ENCODE measurements at places on chromosomes 6 and 20.

DNA sequence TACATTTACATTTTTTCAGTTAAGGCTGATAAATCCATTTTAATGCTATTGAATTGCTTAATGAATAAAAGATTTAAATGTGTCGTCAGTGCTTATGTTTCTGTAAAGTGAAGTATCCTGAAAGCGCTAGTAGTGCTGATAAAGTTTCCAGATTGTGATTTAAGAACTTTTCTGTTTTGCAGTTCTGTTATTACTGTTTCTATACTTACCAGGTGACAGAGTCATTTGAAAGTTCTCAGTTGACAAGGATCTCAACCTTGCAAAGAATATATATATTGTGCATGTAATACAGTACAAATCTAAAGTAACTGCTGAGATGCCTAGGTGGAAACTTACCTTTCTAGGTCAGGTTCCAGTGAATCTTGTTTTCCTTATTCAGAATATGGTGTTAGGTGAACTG lies 201.8 kb downstream of the ARID1B start:
- no peak for DNase-seq

GRCh38 chr6:7973584-7973983 lies 63.0 kb upstream of the TXNDC5 start:
- no peak for DNase-seq

DNA sequence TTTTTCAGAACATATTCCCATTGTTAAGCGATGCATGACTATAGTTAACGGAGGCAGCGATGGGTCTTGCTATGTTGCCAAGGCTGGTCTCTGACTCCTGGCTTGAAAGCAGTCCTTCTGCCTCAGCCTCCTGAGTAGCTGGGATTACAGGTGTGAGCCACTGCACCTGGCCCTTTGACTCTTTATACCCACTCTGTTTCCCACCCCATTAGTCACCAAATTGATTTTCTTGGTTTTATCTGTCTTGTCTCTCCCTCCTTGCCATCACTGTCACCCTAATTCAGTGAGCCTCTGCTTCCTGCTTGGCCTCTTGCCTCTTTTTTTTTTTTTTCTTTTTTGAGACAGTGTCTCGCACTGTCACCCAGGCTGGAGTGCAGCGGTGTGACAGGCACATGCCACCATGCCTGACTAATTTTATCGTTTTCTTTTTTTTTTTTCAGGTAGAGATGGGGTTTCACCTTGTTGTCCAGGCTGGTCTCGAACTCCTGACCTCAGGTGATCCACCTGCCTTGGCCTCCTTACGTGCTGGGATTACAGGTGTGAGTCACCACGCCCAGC lies 31.3 kb downstream of the ZFAND3 start:
- DNase-seq: no peak

- no peak for DNase-seq
Measured at GRCh38 chr20:31919410-31920155, 32.3 kb downstream of the PDRG1 start.

- DNase-seq: no peak
Measured at GRCh38 chr6:36141091-36141490, 10.8 kb downstream of the MAPK13 start.

GRCh38 chr6:27593200-27593818 lies 120.4 kb upstream of the ZNF184 start:
- DNase-seq: no peak

DNA sequence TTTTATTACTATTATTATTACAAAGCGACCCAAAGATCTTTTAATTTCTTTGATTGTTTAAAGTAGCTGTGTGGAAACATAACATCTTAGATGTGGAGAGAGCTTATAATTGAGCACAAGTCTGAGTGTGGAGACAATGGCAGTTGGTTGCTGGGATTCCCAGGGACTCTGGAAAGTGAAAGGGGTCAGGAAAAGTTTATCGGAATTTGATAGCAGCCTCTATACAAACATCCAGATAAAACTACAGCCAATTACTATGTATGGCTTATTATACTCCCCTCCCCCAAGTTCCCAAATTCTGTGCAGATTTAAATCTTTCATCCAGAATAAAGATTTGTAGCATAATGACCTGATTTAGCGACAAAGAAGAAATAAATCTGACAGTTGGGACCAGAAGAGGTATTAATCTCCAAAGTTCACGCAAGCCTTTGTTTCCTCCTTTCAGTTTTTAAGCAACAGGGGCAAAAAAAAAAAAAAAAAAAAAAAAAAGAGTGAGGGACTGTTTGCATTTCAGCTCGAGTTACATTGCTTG lies 121.4 kb upstream of the MAP3K7 start:
- no peak for DNase-seq

DNA sequence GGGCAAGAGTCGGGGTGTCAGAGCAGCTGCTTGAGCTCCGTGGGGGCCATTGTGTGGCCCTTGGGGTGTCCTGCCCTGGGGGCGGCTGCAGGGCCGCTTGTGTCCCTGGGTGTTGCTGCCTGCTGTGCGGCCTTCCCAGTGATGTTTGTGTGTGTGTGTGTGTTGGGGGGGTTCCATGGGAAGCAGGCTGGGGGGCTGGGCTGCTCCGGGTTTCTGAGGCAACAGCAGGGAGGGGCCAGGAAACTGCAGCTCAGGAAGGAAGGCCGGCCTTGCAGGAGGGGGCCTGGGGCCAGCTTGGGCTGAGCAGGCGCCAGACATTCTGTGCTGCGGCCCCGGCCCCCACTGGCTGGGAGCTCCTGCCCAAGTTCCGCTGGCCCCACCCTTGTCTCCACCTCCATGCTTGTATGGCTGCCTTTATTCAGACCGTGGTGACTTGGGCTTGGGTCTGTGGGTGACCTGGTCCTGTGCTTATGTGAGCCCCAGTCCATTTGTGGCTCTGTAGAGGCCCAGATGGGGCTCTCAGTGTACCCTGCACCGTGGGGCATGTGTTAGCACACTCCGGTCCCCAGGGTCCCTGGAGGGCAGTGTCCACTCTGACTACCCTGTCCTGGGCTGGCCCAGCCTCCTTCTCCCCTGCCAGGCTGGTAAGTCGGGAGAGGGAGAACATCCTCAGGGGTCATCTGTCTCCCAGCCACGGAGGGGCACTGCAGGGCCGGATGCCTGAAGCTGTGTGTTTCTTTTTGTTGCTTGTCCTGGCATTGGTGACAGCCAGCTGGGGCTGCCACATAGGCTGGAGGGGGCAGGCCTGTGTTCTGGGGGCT lies 4.6 kb upstream of the SOX18 start:
- DNase-seq: no peak

DNA sequence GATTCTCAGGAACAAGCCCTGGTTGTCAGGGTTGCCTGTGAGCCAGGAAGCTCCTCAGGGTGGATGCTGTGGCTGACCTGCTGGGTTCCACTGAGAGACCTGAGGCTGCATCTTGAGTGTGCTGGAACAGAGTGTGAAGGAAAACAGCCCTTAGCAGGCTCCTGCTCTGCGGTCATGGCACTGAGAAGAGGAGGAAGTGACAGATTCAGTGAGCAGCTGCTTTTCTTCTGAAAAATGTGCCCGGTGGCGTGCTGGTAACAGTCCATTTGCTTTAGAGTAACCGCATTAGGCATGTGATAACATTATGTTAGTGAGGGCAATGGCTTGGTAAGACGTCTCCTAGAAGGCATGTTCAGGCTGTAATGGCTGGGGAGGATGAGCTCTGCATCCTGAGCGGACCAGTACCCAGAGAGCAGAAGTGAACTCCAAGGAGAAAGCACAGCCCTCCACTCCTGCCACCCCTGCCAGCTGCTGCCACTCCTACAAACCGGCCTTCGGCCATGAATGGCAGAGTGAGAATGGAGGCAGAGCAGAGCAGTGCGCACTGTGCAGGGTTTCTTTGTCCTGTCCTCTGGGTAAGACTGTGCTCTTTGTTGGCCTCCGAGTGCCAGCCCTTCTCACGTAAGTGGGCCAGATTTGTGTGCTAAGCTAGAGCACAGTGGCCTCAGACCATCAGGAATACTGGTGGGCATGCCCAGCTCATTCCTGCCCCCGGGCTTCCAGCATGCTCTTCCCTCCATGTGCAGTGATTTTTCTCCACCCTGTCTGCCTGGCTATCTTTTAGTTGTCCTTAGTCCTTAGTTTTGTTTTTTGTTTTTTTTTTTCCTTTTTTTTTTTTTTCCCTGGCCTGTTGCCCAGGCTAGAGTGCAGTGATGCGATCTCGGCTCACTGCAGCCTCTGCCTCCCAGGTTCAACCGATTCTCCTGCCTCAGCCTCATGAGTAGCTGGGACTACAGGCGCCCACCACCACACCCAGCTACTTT lies 98.1 kb upstream of the VSTM2L start:
- no peak for DNase-seq
